ENCODE measurements at places on chromosomes 2 and 18. TPM values are rescaled to one million over a fixed set of nuclear protein-coding genes. Genes with fewer than 3 reads are reported as not detected.
A peak's percentile ranks its signal among the peaks of the same experiment; 100 is the strongest.

GRCh38 chr2:174342686-174343342 is 8.1 kb downstream of the SP9 start:
- no peak for DNase-seq

- peak; percentile 12 for DNase-seq
These were observed 10.9 kb downstream of the STARD7 start for GRCh38 chr2:96197546-96198255.

- no peak for DNase-seq
These were observed 180.8 kb downstream of the CAMKMT start for GRCh38 chr2:44542520-44542919.

The CNPPD1 gene
- 44.0 TPM for total RNA-seq

DNA sequence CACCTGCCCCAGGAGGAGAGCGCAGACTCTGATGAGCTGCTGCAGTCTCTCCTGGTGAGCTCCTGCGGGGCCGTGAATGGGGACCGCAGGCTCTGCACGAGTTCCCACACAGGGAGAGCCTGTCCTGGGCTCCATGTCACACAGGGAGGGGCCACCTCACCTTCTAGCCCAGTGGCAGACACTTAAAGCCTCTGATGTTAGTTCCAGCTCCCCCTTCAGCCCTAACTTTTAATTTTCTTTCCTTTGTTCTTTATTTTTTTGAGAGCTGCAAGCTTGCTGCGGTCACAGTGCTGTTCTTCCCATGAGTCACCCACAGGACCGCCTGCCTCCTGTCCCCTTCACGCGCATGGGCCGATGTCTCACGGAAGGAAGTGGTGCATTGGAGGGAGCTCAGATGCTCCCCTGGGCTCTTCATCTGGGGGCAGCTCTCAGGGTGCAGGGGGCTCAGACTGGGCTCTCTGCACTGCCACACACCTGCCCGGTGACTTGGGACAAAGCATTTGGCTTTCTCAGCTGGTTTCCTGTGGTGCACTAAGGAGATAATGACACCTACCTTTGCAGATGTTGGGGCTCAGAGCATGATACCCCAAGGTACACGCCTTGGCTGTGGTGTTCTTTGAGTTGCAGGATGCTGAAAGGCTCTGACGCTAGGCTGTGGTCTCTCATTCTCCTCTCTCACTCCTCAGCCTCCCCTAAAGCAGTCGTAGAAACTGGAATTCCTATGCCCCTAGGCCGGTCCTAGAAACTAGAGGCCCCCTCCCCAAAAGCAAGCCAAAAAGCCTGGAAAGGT is 37.2 kb upstream of the PXDN start:
- no peak for DNase-seq

DNA sequence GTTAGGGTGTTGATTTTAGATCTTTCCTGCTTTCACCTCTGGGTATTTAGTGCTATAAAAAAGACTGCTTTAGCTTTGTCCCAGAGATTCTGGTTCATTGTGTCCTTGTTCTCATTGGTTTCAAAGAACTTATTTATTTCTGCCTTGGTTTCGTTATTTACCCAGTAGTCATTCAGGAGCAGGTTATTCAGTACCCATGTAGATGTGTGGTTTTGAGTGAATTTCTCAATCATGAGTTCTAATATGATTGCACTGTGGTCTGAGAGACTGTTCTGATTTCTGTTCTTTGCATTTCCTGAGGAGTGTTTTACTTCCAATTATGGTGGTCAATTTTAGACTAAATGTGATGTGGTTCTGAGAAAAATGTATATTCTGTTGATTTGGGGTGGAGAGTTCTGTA is 167.1 kb upstream of the KYNU start:
- DNase-seq = no peak

DNA sequence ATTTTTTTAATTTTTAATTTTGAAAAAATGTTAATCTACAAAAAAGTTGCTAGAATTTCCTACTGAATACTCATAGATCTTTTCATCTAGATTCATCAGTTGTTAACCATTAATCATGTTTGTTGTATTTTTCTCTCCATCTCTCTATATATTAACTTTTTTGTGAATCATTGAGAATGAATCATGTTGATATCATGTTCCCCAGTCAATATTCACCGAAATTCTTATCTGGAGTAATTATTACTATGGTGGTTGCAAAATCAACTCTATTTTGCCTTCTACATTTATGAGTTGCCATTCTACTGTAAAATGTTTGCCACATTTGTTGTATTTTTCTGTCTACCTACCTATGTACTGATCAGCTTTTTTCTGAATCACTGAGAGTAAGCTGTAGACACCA is 154.0 kb downstream of the SPP2 start:
- peak; percentile 78 for DNase-seq

DNA sequence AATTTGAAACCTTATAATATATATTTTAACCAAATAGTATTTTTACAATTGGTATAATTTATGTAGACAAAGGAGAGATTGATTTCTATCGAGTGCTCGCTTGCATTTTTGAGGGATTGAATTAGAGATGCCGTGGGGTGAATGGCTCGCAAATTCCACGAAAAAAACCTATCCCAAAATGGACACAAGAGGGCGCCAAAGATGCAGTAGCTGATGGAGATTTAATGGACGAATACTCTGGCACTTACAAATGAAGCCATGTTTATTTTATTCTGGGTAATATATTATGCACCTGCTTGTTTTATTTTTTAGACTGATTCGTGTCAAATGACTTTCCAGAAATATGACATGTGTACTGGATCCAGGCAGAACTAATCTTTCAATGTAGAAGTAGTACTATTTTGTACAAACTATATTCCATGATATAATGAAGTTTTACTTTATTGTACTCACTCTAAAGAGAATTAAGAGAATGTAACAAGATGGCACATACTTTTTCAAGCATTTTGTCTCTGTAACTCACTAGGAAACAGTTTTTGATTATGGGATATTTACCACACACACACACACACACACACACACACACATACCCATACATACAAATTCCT is 505.4 kb downstream of the PLCL1 start:
- peak; percentile 74 for DNase-seq

The C2orf15 gene
- 4.4 TPM for total RNA-seq

DNA sequence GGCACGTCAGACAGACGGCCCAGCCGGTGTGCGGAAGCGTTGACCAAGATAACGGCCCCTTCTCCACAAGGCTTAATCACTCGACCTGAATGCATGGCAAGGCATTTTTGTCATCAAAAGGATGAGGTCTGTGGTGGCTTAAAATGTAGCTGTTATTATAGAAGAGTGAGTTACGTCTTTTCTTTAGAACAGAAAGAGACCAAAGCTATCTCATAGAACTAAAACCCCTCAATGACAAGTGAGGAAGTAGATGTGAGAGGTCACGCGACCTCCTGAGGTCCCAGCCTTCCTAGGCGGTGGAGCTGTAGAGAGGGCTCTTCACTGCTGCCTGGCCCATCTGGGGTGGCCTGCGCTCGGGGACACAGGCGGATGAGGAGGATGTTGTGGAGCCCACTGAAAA is 75.7 kb downstream of the LDLRAD4 start:
- no peak for DNase-seq

GRCh38 chr2:234672498-234673150 is 175.7 kb upstream of the ARL4C start:
- no peak for DNase-seq

- DNase-seq = no peak
These were observed 16.9 kb downstream of the ERCC3 start for GRCh38 chr2:127277028-127277427.

- no peak for DNase-seq
These were observed 201.4 kb downstream of the AFF3 start for GRCh38 chr2:99940963-99941362.

DNA sequence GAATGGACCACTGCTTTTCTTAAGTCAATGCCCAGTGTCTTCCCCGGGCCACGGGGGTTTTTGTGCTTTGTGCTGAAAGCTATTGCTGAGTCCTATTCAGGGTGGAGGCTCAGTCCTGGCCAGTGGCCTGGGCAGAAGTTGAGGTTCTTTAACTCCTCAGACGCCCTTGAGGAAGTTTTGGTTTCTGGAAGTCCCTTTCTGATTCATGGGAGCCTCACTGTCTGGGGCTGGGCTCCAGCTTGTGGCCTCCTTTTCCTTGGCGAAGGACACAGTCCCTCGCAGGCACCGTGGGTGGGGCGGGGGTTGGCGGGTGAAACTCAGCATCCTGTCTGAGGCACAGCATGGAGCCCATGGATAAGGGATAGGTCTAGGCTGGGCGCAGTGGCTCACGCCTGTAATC is 465.2 kb upstream of the HS6ST1 start:
- no peak for DNase-seq

DNA sequence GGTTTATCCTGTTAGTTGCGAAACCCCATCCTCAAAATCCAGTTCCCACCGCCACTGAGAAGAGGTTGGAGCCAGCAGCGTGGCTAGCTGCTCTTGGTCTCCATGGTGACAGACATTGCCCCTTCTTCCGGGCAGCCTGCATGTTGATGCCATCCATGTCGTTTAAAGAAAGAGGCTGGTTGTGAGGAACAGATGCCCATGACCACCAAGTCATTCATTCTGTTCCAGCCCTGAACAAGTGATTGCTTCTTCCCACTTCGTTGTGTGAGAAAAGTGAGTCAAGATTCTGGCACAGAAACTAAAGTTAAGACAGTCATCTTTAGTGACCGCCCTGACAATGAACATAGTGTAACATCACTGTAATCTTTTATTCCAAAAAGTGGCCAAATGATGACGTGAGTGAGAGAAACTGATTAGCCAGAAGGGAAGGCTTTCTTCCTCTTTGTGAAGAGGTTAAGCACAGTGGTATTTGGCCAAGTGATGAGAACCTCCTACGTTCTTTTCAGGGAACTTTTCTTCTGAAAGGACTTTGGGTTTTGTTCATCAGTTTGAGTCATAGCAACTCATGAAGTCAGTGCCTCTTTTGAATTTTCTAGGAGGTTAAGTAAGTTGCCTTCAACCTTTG is 272.5 kb downstream of the GALR1 start:
- no peak for DNase-seq

GRCh38 chr2:58479535-58480140 is 238.5 kb upstream of the FANCL start:
- DNase-seq = no peak

The WNT10A gene
- 0.40 TPM for total RNA-seq

The CCDC121 gene
- 2.7 TPM for total RNA-seq

DNA sequence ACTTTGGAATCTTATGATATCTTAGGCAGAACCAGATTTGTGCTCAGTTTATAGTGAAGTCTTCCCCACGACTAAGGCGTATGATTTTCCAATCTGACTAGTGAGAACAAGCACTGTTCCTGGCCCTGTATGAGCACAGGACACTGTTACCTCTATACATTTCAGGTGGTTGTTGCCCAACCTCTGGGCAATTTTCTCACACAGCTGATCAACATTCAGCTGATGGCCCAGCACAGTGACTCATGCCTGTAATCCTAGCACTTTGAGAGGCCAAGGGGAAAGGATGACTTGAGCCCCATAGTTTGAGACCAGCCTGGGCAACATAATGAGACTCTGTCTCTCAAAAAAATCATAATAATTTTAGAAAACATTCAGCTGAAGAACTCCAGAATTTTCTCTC is 119.5 kb downstream of the ASXL3 start:
- no peak for DNase-seq

DNA sequence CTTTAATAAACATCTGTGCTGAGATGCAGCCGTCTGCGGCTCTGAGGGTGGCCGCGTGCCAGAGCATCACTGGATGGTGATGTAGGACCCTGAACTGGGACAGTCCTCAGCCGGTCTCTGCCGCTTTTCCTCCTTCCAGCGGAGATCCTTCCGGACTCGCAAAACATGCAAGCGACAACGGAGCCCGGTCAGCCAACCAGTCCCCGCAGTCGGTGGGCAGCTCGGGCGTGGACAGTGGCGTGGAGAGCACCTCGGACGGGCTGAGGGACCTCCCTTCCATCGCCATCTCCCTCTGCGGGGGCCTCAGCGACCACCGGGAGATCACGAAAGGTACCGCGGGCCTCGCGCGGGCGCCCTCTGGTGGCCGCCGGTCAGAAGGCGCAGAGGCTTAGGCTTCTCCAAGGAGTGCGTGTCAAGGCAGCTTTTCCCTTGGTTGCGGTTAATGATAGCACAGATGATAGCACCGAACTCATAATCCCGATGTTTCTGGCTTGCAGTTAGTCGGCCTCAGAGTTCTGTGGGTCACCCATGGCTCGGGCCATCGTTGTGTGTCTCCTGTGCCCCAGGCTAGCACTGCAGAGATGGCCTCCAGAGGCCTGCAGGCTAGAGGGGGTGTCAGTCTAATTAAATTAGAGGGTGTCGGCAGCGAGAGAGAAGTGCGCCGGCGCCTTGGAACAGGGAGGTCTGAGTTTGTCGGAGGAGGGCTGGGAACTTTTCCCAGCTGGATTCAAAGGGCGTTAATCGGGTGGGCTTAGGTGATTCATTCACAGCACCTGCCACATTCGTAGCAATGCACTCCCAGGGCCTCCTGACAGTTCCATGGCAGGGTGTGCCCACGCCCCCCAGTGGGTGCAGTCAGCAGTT is 38.5 kb downstream of the LPIN1 start:
- peak; percentile 29 for DNase-seq

The DSG1 gene
- not detected for total RNA-seq

The IL36RN gene
- total RNA-seq = not detected

GRCh38 chr2:234463626-234464290 is 33.1 kb downstream of the ARL4C start:
- DNase-seq = peak; percentile 92

The RAB6D gene
- not detected for total RNA-seq

DNA sequence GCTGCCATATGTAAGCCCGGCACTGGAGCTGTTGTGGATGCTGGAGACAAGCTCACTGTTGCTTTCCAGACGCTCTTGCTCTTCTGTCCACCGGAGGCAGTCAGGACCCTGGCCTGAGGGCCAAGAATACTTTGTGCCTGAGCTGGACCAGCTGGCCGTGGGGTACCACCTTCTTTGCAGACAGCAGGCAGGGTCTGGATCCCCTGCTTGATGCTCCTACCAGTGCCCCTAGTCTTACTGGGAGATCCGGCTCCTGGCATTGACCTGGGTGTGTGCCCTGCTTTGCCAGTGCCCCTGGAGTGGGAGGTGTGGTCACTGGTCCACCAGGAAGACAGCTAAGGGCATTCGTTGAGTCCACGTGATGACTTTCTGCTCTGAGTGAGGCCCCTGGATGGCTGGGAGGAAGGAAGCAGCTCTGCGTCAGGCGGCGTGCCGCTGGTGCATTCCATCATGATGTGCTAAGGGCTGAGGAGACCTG is 59.3 kb downstream of the LRRFIP1 start:
- DNase-seq = no peak

The CNGA3 gene
- total RNA-seq = not detected

The XDH gene
- 0.91 TPM for total RNA-seq

The CTAGE1 gene
- total RNA-seq = not detected

DNA sequence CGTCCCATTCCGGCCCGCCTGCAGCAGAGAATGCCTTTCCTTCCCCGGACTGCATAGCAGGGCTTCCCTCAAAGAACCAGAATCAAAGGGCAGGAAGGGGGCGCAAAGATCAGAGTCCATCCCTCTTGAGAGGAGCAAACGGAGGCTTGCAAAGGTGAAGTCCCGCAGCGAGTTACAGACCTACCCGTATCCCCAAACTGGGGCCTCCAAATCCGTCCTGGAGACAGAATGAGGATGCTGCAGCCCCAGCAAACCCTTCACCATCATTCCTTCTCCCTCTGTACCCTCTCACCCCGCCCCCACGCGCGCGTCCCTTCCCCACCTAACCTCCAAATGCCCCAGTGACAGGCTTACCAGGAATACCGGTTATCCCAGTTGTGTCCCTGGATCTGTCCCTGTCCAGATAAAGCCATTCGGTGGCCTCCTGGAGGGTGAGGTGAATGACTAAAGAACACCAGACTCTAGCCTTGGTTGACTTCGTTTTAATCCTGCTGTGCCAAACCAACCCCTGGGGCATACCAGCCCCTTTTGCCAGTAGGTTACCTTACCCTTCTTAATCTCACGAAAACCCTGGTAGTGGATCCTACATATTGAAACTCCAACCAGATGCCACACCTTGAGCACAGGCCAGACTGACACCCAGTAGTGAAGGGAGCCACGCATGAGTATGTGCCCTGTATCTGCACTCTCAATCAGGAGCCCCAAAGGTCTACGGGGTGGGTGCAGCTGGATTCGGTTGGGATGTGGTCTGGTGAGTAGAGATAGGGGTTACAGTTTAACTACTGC is 961 bp upstream of the SLC40A1 start:
- peak; percentile 24 for DNase-seq

All from PC-3 (cell line).